Activated gamma-delta T cell treated with Interleukin-2 at 50 U/mL for 16 hours (primary cell): ENCODE measurements at places on chromosomes 5 and 9.

GRCh38 chr9:115046824-115047223, 71.1 kb downstream of the TNC start:
- DNase-seq, result no peak

DNA sequence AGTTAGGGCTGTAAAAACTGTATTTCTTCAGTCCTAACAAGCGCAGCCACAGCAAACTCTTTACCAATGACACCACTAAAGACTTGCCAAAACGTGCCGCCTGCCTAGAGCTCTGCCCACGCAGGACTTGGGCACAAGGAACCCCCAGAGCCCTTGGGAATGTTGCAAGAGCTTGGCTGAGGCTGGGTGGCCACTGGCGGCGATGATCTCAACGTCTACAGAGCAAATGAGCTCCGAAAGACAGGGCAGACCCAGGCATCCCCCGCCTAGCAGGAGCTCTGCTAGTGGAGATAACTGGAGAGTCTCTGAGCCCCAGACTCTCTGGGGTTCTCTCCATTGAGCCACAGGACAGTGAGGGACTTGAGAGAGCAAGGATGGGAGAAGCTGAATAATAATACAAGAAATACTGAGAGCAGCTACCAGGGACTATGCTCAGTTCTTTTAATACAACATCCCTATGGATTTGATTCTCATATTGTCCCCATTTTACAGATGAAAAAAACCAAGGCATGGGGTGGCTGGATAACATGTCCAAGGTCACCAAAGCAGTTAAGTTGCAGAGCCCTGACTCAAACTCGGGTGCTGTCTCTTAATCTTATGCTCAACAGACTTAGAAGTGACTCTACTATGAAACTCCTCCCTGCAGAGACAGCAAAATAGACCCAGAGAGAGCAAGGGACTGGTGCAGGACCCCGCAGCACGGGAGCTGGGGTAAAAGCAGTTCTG, 32.5 kb downstream of the SHB start:
- no peak for DNase-seq

DNA sequence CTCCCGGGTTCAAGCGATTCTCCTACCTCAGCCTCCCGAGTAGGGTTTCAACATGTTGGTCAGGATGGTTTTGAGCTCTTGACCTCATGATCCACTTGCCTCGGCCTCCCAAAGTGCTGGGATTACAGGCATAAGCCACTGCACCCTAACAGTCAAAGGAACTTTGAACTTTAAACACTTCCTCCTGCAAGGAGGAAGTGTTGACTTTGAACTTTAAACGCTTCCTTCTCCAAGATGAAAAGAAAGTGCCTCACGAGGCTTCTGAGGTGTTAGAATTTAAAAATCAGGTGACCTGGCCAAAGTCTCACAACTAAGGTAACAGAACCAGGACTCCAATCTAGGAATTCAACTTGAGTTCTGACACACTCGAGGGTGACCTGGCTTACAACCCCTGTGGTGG, 150.9 kb downstream of the BRINP1 start:
- DNase-seq, result no peak

DNA sequence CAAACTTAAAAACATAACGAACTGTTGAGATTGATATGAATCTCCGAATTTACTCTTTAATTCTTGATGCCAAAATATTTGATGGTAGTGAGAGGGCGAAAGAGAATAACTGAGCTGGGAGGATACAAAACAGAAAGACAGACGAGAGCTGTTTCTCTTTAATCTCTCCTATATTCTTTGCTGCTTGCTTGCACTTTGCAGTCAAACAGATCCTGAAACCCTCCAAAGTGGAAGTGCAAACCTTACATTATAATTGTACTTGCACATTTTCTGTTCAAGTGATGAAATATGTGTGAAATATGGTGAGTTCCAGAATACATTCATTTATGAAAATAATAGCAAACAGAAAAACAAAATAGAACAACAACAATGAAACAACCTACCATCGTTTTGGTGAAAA, 63.8 kb downstream of the PAM start:
- DNase-seq, result no peak

GRCh38 chr9:78320030-78320693, 23.2 kb downstream of the PSAT1 start:
- DNase-seq, result no peak

DNA sequence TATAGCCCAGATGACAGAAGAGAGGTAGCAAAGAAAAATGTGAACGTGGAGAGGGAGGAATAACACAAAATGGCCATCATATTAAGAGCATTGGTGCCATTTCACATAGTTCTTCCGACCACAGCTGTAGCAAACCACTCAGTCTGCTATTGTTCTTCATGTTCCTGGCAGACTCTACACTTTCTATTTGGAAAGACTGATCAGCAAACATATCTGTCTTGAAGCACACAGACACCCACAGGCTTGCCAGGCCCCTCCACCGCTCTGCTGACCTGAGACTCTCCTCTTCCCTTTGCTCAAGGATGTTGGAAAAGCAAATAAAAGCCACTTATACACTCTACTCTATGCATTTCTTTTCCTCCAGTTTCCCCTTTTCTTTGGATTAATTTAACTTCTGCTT, 298.0 kb downstream of the FBXL7 start:
- no peak for DNase-seq

- no peak for DNase-seq
Observed at GRCh38 chr5:59133764-59134261, 550.9 kb downstream of the RAB3C start.

DNA sequence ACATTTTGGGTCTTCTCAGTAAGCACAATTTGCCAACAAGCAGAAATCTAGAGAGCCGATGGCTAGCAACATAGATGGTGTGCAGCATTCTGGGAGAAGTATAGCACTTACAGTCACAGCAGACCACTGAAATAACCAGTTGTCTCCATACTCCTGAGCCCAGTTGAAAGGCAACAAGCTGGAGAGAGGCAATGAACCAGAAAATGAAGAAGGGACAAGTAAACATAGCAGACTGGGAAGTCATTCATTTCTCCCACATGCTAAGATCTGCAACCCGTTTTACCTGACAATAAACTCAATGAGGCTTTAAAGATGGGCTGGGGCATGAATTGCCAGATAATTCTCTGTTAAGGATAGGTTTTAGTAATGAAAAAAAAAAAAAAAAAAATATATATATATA, 575.6 kb upstream of the GRAMD2B start:
- DNase-seq, result no peak

GRCh38 chr5:111223101-111223786, 940 bp upstream of the CAMK4 start:
- no peak for DNase-seq

- no peak for DNase-seq
Observed at GRCh38 chr5:133824661-133825254, 143.7 kb downstream of the C5orf15 start.

- DNase-seq, result no peak
Observed at GRCh38 chr9:35267710-35268109, 105.9 kb downstream of the UNC13B start.

GRCh38 chr5:92659246-92659645, 921.8 kb downstream of the NR2F1-AS1 start:
- DNase-seq, result no peak

DNA sequence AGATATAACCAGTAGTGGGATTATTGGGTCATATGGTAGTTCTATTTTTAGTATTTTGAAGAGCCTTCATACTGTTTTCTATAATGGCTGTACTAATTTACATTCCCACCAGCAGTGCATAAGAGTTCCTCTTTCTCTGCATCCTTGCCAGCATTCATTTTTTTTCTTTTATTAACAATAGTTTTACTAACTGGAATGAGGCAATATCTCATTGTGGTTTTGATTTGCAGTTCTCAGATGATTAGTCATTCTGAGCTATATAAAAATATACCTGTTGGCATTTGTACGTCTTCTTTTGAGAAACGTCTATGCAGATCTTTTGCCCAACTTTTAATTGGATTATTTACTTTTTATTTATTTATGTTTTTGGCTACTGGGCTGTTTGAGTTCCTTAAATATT, 1579.3 kb upstream of the CDH6 start:
- no peak for DNase-seq
